ENCODE measurements at places on chromosomes 6 and 20.

- no peak for DNase-seq
These were observed 871.1 kb upstream of the GJE1 start for GRCh38 chr6:141261672-141262060.

DNA sequence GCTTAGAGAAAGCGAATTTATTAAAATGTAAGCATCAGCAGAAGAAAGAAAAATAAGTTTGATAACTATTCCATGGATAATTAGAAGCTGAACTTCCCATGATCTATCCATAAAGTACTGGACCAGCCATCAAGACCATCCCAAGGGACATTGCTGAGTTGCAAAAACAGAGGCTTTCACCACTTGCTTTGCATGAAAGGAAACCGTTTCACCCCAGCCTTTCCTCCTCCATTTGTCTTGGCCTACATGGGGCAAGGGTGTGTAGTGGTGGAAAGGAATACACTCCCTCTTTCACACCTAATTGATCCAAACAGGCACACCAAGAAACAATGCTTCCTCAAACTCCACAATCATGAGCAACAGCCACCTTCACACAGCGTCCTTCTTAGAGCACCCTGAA lies 10.4 kb downstream of the HIVEP2 start:
- no peak for DNase-seq

DNA sequence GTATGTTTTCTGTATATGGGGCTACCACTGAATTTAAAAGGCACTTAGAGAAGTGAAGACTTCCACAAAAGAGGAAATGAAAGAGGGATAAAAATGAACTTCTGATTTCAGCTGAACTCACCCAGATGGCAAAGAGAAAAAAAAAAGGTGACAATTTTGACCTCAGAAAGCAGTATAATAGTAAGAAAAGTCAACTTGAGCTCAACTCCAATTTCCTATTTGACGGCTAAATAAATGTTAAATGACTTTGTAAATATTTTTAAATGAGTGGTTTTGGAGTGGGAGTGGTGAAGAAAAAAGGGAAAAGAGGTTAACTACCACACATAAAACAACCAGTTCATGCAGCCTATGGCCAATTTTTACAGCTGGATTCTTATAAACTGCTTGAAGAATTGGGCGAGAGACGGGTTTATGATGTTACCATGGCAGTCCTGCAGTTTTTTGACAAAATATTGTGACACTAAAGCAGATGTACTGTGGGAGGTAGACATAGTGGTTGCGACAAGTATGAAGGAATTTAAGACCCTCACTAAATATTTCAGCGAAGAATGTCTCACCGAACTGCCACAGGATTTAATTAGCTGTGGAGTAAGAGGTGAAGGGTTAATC lies 49.8 kb upstream of the ADTRP start:
- no peak for DNase-seq

GRCh38 chr6:13428583-13429405 lies 58.6 kb downstream of the GFOD1 start:
- DNase-seq, result no peak

GRCh38 chr6:109187399-109188114 lies 92.2 kb downstream of the CEP57L1 start:
- DNase-seq, result peak; percentile 56

DNA sequence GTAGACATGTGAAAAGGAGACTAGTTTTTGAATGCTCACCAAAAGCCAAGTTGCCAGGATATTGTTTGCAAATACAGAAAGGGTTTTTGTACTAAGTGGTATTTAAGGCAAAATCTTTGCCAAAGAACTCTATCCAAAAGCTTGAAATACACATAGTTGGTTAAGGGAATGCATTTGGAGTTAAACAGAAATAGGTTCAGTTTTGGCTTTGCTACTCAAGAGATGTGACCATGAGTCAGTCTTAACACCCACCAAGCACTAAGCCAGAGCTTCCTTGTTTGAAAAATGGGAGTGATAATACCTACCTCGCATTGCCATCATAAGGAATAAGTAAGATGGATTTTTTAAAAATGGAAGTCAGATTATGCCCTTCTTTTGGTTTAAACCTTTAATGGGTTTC lies 191.7 kb upstream of the LAMP5 start:
- DNase-seq, result no peak

- DNase-seq, result no peak
These were observed 113.3 kb downstream of the RPS12 start for GRCh38 chr6:132927713-132928112.

DNA sequence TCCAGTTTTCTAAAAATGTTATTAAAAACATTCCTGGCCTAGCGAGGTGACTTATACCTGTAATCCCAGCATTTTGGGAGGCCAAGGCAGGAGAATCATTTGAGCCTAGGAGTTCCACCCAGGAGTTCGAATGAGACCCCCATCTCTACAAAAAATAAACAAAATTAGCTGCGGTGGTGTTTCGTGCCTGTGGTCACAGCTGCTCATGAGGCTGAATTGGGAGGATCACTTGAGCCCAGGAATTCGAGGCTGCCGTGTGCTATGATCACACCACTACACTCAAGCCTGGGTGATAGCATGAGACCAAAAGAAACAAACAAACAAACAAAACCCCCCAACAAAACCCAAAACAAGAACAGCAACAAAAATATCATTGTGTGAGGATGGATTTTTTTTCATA lies 19.8 kb upstream of the POLR1H start:
- no peak for DNase-seq

DNA sequence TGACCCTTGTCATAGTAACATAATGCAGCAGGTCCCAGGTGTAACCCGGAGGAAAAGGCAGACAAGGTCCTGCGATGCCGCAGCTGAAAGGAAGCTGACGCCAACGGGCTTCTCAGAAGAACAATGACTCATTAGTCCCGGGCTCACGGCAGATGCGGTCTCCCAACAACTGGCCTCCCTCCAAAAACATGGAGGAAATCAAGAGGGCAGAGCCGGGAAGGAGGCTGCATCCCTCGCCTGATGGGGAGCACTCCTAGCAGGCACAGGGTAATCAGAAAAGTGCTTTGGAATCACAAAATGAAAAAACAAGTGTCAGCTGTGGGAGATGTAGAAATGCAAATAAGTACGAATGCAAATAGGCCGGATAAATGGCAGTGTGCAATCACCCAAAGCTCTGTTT lies 165.2 kb upstream of the AGPAT4 start:
- DNase-seq, result no peak

GRCh38 chr20:2124564-2125213 lies 23.1 kb downstream of the STK35 start:
- DNase-seq, result no peak

- no peak for DNase-seq
These were observed 68.7 kb downstream of the ATRN start for GRCh38 chr20:3539311-3540107.

- DNase-seq, result no peak
These were observed 57.9 kb downstream of the SAMD5 start for GRCh38 chr6:147566244-147566898.

GRCh38 chr6:21744331-21744730 lies 150.8 kb downstream of the SOX4 start:
- DNase-seq, result no peak

GRCh38 chr20:16694161-16694560 lies 35.7 kb upstream of the SNRPB2 start:
- DNase-seq, result no peak

DNA sequence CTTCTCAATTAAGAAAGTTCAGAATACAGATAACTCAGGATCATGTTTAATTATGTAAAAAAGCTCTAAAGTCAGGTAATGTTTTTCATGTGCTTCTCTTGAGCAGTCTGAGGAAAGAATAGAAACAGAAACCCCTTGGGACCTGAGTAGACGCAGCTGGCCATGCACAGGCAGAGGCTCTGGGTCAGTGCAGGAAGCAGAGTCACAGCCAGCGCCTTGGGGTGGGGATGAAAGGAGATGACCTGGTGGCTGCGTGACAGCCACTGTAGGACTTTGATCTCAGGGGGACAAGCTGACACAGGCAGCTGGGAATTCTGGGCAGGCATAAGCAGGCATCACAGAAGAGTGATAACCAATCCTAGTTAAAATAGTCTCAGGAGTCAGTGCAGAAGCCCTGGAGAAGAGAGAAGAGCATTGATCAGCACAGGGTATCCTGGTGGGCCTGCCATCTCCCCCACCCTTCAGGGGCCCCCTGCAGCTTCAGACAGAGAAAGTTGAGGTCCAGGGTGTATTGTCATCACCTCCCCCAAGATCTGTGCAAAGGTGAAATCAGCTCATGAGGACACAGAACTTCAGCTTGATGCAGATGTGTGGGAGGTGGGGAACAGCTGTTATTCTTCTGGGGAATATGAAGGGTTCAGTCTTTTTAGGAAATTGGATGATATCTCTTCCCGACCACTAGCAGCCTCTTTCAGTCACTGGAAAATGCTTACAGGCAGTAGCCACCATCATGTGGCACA lies 6.4 kb downstream of the HLA-DQB1 start:
- no peak for DNase-seq

DNA sequence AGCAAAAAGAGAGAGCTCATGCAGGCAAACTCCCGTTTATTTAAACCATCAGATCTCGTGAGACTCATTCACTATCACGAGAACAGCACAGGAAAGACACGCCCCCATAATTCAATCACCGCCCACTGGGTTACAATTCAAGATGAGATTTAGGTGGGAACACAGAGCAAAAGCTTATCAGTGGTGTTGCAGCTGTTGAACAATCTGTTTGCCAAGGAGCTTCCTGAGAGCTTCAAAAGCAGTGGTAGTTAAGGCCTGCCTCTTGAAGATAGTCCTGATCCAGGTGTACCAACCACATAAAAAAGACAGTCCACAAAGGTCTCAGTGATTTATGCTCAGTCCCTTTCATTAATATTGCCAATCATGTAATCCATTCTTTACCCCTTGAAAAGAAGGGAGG lies 269.4 kb upstream of the IRAK1BP1 start:
- DNase-seq, result no peak

DNA sequence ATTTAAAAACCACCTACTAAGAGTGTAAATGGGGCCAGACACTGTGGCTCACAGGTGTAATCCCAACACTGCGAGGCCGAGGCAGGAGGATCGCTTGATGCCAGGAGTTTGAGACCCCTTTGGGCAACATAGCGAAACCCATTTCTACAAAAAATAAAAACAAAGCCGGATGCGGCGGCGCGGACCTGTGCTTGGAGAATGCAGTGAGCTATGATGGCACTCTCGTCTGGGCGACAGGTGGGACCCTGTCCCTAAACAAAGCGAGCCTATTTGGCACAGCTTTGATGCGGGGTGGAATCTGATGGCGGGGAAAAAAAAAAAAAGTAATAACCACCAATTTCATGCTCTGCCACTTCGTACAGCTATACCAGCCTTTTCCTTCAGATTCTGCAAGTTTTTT lies 1.1 kb downstream of the TCP1 start:
- no peak for DNase-seq

DNA sequence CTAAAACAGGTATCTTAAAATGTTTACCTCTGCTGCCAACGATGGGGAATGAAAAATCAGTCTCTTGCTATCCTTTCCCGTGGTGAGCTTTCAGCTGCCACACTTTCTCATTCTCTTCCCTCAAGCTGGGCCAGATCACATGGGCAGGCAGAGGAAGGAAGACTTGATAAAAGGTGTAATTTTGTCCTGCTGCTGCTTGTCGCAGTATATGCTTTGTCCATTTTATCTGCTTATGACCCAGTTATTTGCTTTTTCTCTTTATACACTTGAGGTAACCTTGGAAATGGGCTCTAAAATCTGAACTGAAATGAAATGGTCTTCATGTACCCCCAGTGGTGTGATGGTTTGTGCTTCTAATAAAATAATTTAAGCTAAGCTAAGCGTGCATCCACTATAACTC lies 695.9 kb upstream of the FLRT3 start:
- no peak for DNase-seq

GRCh38 chr20:18016772-18017171 lies 40.9 kb downstream of the OVOL2 start:
- DNase-seq, result no peak

GRCh38 chr6:14811775-14812428 lies 434.0 kb upstream of the JARID2 start:
- DNase-seq, result no peak

- DNase-seq, result no peak
These were observed 115.0 kb downstream of the KIF6 start for GRCh38 chr6:39610221-39610620.

DNA sequence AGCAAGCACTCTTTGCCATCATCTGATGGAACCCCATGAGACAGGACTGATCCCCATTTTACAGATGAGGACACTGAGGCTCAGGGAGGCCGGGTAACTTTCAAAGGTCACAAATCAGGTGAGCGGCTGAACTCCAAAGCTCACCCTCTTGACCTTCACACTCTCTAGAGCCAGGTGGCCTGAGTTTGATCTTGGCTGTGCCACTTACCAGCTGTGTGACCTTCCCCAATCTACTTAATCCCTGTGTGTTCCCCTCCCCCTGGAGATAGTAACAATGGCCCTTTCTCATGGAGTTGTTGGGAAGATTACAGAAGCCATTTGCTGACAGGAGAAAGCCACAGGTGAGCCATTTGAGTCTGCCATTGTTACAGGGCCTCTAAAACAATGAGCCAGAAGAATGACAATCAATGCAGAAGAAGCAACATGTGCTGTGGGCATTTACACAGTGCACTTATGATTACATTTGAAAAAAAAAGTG lies 34.5 kb downstream of the BMP7 start:
- no peak for DNase-seq

- no peak for DNase-seq
These were observed 306.4 kb downstream of the DHX35 start for GRCh38 chr20:39268491-39268951.

DNA sequence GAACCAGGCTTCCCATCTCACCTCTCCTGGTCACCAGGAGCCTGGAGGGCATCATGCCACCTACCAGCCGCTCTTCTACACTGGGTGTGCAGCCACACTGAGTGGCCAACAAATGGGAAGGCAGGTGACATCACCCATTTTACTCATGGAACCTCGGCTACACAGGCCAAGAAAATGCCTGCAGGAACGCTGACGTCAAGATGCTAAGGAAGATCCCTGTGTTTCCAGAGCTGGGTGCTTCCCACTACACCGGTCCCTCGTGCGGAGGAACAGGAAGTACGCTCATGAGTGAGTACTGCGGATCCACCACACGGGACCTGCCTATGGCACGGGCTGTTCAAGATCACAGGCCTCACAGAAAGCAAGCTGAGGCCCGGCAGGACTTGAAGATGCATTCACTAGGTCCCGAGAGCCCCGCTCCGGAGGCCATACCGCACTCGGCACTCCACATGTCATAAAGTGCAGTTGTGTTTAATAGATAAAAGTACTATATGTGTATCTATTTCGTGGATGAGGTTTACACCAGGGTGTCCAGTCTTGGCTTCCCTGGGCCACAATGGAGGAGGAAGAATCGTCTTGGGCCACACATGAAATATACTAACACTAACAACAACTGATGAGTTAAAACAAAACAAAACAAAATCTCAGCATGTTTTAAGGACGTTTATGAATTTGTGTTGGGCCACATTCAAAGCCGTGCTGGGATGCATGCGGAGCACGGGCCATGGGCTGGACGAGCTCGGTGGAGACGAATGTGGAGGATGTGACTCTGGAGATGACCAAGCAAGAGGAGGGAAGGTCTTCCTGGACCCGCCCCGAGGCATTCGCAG lies 257.9 kb downstream of the THBS2 start:
- no peak for DNase-seq

GRCh38 chr20:44692932-44693480 lies 22.2 kb upstream of the CCN5 start:
- no peak for DNase-seq
